ENCODE measurements at places on chromosomes 7 and 10.

DNA sequence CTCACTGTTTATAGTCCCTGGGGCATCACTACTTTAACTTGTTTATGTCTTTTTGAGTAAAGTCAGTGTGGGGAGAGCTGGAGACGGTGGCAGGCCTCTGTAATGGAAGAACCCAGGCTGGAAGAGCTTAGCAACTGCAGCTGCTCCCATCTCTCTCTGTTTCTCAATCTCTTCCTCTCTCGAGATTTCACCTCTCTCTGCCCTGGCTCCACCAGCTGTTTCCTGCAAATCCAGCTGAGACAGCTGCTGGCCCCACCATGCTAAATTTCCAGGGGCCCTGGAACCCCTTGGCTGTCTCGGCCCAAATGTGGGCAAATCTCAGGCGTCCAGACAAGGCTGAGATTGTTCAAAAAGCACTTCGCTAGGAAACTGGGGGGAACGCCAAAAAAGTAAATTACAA, 25.8 kb upstream of the SLF2 start:
- no peak for DNase-seq

GRCh38 chr10:28841625-28842024, 164.3 kb downstream of the BAMBI start:
- DNase-seq: no peak

GRCh38 chr7:6612819-6613218, 2.6 kb upstream of the ZNF853 start:
- DNase-seq: no peak

DNA sequence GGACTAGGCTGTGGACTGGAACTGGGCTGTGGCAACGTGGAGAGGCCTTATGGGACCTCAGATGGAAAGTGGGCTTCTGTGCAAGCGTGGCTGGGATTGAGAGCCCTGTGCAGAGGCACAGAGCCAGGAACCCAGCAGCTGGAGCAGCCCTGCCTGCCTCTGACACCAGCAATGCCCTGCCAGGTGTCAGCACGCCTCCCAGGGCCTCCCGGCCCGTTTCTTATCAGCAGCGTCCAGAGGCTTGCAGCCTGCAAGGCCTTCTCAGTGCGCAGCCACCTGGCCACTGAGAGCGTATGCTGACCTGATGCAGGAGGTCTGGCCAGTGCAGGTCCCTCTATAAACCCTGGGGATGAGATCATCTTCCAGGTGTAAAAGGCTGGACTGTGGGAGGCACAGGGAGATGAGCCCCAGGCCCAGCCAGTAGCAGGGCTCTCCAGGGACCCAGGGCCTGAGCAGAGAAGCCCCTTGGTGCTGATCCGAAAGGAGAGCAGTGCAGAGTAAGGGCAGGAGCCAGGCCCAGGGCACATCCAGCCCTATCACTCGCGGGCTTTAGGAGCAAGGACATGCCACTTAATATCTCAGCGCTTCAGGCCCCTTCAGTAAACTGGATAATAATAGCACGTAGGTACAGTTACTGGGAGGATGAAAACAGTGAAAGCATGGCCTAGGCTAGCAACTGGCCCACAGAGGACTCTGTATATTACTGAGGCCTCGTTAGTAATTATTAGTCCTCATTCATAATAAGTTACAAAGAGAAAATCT, 38.8 kb upstream of the ANTXRL start:
- no peak for DNase-seq

- peak; percentile 66 for DNase-seq
These were observed 14.5 kb downstream of the GPR146 start for GRCh38 chr7:1058821-1059199.

DNA sequence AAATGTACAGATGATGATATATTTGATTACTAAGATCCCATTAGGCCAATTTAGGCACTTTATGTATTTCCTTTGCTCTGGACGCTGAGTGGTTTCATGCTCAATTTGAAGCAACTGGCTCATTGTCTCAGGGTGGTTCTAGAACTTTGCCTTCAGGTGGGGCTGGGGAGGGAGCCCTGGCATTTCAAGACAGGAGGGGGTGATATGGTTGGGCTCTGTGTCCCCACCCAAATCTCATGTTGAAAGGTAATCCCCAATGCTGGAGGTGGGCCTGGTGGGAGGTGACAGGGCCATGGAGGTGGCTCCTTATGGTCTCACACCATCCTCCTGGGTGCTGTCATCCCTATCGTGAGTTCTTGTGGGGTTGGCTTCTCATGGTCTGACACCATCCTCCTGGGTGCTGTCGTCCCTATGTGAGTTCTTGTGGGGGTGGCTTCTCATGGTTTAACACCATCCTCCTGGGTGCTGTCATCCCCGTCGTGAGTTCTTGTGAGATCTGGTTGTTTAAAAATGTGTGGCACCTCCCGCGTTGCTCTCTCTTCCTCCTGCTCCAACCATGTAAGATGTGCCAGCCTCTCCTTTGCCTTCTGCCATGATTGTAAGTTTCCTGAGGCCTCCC, 151.5 kb upstream of the KLF6 start:
- no peak for DNase-seq

- DNase-seq: no peak
These were observed 143.4 kb downstream of the DOCK1 start for GRCh38 chr10:127048630-127049029.

GRCh38 chr7:80273327-80273726, 138.7 kb downstream of the GNAI1 start:
- no peak for DNase-seq

Data from OCI-LY7 (cell line).